ENCODE measurements at places on chromosomes 5 and 9.

DNA sequence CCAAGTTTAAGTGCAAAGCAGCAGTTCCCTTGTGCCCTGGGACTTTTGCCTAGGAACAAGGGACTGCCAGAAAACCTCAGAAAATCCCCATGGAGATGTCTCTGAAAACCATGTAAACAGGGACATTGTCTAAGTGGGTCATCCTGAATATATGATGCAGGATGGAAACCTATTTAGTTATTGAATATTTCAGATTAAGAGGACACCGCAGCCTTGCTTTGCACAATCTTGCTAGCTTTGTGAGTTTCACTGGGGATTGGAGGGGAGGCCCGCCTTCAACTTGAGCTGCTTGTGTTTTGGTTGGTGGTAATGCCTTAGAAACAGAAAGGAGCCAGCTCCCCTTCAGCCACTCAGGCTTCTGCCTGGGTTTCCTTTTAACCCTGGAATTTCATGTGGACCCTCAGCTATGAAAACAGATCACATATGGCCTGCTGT, 112.8 kb downstream of the C9orf152 start:
- no peaks in the 10 kb centered on the region for H3K36me3 ChIP-seq
- no peaks in the 10 kb centered on the region for H3K27me3 ChIP-seq
- H3K4me1 ChIP-seq = no peaks in the 10 kb centered on the region

DNA sequence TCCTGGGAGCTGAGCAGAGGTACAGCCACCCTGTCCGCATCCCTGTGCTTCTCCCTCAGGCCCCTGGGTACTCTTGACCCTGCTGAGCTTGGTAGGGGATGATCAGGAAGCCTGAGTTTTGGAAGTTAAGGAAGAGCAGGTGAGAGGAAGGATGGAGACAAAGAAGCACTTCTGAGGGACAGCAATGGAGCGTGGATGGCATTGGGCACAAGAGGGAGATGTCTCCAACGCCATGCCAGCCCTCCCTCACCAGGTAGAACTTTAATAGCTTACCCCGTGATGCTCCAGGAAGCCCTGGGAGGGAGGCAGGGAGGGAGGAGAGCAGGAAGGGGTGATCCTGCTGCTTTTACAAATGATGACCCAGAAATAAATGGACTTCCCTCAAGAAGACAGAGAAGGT, 29.9 kb upstream of the SMU1 start:
- peak overlapping the region; percentile 97 for H3K27ac ChIP-seq
- DNase-seq = no peak
- H3K4me3 ChIP-seq = no peak overlapping the region
- no peaks in the 10 kb centered on the region for H3K27me3 ChIP-seq
- peaks cover 42% of the 10 kb centered on the region for H3K4me1 ChIP-seq

DNA sequence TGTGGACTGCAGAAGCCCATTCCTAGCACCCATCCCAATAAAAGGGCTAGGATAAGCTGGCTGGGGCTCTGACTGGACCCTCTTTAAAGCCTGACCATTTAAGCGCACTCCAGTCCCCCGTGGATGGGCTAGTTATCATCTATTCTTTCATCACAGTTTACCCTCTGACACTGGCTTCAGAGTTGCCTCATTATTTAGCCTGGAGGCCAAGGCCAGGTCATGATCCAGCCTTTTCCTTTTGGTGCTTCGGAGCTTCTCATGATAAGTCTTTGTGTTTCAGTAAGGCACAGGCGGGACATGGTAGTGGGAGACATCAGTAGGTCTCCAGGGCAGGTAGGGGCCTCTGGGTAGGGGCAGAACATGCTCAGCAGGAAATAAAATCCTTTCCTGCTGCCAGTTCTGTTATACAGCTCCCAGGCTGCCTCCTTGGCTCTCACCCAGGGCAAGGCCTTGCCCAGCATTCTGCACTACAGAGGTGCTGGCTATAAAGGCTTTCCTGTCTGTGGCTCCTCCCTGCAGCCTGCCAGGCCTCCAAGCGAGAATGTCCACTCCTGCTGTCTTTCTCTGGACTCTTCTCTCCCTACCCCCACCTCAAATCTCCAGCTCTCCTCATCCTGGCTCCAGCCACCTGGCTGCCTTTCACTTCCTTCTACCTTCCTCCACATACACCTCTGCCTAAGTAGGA, 128.8 kb downstream of the FSTL4 start:
- no peak for DNase-seq
- peaks cover 4% of the 10 kb centered on the region for H3K4me1 ChIP-seq
- H3K27ac ChIP-seq = no peak overlapping the region

- DNase-seq = no peak
- peaks cover 3% of the 10 kb centered on the region for H3K4me1 ChIP-seq
- no peak overlapping the region for H3K27ac ChIP-seq
- no peak overlapping the region for H3K4me3 ChIP-seq
- H3K27me3 ChIP-seq = no peaks in the 10 kb centered on the region
- no peaks in the 10 kb centered on the region for H3K36me3 ChIP-seq
These were observed 39.3 kb upstream of the KIAA1958 start for GRCh38 chr9:112447283-112447761.

DNA sequence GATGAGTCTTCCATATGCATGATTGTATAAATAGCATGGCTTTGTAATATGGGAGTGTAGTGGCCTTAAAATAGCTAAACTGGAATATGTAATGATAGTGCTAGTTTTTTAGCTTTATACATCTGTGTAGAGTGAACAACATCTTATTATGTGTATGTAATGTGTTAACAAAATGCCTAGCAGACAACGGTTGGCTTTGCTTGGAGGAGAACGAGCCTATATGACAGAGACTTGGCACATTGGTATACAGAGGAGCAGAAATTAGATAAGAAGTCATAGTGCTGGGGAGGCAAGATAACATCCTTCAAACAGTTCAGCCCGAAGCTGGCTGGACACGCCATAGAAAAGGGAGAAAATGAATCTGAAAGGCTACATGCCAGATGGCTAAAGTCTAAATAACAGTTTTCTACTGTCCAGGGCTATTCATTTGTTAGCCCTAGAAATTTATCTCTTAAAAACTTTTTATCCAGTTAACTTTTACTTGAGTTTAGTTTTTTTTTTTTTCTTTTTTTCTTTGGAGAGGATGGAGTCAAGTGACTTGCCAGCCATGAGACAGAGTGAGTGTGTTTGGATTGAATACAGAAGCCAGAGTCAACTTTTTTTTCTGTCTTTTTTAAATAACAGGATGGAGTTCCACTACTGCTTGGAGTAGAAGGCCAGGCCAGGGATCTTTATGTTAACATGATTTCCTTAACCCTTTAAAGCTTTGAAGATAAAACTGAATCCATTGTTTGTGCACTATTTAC, 214.4 kb upstream of the ACTBL2 start:
- no peak for DNase-seq
- no peak overlapping the region for H3K27ac ChIP-seq
- peaks cover 4% of the 10 kb centered on the region for H3K4me1 ChIP-seq
- H3K36me3 ChIP-seq = no peaks in the 10 kb centered on the region
- no peak overlapping the region for H3K4me3 ChIP-seq
- no peaks in the 10 kb centered on the region for H3K27me3 ChIP-seq

DNA sequence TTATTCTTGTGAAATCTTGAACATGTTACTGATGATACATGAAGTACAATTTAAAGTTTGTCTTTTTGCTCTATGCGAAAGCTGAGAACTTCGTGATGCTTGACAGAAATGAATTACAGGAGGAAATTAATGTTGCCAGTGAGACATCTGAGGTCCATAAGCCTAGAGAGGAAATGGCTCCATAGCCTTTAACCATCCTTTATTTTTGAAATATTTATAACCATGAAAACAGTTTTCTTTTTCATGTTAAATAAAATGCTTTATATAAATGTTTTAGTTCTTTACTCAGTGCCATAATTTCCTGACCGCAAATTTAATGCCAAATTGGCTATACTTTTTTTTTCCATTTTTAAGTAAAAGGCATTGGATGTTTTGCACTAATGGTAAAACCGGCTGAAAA, 29.1 kb downstream of the F2RL2 start:
- no peak overlapping the region for H3K27ac ChIP-seq
- DNase-seq = no peak
- no peak overlapping the region for H3K4me3 ChIP-seq
- H3K4me1 ChIP-seq = no peaks in the 10 kb centered on the region

DNA sequence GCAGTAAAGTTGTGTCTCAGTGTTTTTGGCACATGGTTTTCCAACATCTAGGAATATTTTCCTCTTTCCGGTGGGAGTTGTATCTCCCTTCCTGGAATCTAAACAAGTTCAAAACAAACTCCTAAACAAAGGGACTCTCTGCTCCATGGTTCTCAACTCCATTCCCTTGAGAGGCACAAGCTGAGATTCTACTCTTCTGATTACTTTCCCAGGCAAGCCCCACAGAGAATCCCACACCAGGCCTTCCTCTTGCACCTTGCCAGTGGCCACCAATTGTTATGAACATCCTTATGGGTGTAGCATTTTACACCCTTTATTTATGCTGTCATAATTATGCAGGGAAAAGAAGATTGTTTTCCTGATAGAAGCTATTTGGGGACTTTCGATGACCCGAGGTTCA, 25.8 kb upstream of the SH3TC2 start:
- H3K4me3 ChIP-seq = no peak overlapping the region
- H3K27me3 ChIP-seq = no peaks in the 10 kb centered on the region
- H3K27ac ChIP-seq = no peak overlapping the region
- no peaks in the 10 kb centered on the region for H3K36me3 ChIP-seq
- no peak for DNase-seq
- H3K4me1 ChIP-seq = peaks cover 2% of the 10 kb centered on the region

DNA sequence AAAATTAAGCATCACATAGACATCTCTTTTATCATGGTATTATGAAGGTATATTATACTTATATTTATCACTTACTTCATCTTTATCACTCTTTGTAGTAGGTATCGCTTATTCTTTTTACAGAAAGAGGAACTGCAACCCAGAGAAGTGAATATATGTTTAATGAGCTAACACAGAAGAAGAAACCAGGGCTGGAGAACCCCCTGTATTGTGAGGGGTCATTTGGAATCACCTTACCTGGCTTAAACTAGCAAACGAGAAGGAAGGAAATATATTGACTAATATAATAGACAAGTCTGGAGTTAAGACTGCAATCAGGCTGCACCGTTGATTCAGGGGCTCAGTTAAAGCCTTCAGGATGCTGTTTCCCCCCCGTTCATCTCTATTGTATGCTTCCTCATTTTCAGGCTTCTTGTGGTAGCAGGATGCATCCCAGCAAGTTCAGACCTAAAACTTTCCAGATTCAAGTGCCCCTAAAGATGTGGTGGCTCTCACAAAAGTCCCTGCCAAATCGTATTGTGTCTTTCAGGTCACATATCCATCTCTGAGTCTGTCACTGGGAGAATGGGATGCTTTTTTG, 146.4 kb downstream of the GCNT1 start:
- H3K27ac ChIP-seq = no peak overlapping the region
- no peaks in the 10 kb centered on the region for H3K4me1 ChIP-seq
- no peaks in the 10 kb centered on the region for H3K27me3 ChIP-seq
- no peak for DNase-seq
- no peaks in the 10 kb centered on the region for H3K36me3 ChIP-seq

GRCh38 chr5:154296525-154297159, 106.1 kb downstream of the GALNT10 start:
- no peak for DNase-seq
- H3K4me1 ChIP-seq = peaks cover 8% of the 10 kb centered on the region
- no peak overlapping the region for H3K4me3 ChIP-seq

DNA sequence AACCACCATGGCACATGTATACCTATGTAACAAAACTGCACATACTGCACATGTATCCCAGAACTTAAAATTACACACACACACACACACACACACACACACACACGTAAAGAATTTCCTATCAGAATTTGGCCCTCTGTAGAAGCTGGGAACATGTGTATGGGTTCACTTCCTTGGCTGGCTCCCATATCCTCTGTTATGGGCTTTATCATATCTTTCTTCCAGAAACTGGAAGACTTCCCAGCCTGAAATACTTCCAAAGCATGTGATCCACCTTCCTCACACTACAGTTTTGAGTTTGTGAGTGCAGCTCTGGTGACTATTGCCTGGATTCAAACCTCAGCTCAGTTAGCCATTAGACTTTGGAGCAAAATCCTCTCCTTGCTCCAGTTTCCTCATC, 78.6 kb upstream of the GDNF start:
- H3K4me3 ChIP-seq = no peak overlapping the region
- no peaks in the 10 kb centered on the region for H3K4me1 ChIP-seq
- H3K36me3 ChIP-seq = no peaks in the 10 kb centered on the region
- no peaks in the 10 kb centered on the region for H3K27me3 ChIP-seq
- no peak for DNase-seq

DNA sequence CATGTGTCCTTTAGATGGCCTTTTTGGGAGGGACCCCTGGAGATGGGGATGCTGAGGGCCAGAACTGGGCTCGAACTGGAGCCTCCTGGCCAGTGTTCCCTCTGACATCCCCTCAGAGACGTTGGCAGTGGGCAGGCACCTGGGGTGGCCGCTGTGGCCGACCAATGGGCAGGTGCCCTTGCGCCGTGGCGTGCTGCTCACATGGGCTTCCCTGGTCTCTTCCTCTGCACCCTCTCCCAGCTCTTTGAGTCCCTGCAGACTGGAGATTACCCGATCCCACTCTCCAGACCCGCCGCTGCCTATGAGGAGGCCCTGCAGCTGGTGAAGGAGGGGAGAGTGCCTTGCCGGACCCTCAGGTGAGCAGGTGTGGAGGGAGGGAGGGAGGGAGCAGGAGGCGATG, 19.9 kb upstream of the DOLPP1 start:
- no peak overlapping the region for H3K4me3 ChIP-seq
- no peaks in the 10 kb centered on the region for H3K4me1 ChIP-seq
- H3K27me3 ChIP-seq = no peaks in the 10 kb centered on the region
- DNase-seq = no peak
- H3K27ac ChIP-seq = no peak overlapping the region
- peaks cover 54% of the 10 kb centered on the region for H3K36me3 ChIP-seq

DNA sequence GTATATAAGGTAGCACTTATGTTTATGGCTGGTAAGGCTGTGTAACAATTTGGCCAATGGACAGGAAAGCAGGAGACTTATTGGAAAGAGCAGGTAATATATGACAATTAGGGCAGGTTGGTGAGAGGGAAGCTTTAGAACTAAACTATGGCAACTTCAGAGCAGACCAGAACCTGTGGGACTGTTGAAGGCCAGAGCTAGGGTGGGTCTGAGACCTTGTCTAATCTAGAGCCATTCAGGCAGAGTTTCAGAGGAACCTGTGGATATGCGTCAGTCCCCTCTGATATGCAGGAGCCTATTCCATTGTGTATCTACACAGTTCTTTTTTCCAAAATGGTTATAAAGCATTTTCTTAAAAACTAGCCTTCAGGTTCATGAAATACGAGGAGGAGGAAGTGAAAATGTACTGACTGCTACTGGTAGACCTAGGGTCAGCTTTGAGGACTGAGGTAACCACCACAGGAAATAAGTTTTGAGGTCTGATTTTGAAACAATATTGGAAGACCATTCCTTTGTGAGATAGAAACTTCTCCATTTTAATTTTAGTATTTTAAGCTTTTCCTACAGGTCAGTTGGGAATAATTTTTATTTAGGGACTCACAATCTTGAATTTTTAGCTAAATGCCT, 37.6 kb downstream of the ELL2 start:
- H3K4me1 ChIP-seq = no peaks in the 10 kb centered on the region
- H3K4me3 ChIP-seq = no peak overlapping the region
- no peaks in the 10 kb centered on the region for H3K27me3 ChIP-seq
- H3K27ac ChIP-seq = no peak overlapping the region

DNA sequence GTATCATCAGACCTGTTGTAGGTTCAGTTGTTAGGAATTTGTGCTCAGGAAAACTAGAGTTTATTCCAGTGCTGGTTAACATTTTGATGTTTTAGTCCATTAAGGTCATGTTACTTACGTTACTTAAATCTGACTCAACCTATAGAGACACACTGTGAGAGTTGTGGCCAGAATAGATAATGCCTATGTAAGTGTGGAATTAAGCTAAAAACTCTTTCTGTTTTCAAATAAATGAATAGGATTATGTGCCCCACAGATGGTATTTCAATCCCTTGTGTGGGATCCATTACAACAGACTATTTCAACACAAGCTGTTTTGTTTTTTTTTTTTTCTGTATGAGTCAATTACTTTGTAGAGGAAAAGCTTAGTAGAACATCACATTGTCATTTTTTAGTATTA, 68.1 kb downstream of the MEGF10 start:
- H3K27me3 ChIP-seq = no peaks in the 10 kb centered on the region
- no peak for DNase-seq
- no peak overlapping the region for H3K27ac ChIP-seq
